Liver (tissue), 10 donors: ENCODE measurements at places on chromosomes 5 and 9. TPM values are rescaled to one million over a fixed set of nuclear protein-coding genes. Genes with fewer than 3 reads are reported as not detected.

The EQTN gene
- 0.14 TPM for total RNA-seq

The PSD2 gene
- 0.05 TPM for total RNA-seq

The CCT5 gene
- total RNA-seq, result 130 TPM

The EGFLAM gene
- 1.8 TPM for total RNA-seq

The FAM193B gene
- total RNA-seq, result 14.3 TPM

The OR1J4 gene
- total RNA-seq, result not detected

DNA sequence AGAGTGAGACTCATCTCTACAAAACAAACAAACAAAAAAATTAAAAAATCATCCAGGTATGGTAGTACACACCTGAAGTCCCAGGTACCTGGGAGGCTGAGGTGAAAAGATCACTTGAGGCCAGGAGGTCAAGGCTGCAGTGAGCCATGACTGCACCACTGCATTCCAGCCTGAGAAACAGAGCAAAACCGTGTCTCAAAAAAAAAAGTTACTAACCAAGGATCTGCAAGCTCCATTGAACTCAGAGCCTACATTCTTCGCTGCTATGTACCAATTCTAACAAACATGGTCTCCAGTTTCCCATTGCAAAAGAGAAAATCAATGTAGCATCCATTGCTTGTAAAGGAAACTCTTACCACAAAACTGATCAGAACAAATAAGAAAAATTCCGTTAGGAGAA lies 33.5 kb downstream of the MTMR12 start:
- DNase-seq, result no peak

- DNase-seq, result no peak
Observed at GRCh38 chr5:122816756-122817155, 28.7 kb upstream of the SNX24 start.

DNA sequence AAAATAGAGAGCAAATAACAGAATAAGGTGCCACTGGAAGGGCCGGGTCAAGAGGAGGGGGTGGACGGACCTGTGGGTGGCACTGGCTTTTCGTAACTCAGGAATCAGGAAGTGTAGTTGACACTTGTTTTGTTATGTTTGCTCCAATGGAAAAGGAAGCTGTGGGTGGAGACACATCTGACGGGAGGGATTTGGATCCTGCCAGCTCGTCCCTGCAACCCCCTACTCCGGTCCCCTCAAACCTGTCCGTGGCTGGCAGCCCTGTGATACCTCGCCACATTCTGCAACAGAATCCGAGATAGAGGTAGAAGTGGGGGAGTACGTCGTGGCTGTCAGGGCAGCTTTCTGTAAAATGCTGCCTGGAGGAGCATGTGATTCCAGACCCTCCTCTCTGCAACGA lies 104.2 kb upstream of the IER5L start:
- no peak for DNase-seq

DNA sequence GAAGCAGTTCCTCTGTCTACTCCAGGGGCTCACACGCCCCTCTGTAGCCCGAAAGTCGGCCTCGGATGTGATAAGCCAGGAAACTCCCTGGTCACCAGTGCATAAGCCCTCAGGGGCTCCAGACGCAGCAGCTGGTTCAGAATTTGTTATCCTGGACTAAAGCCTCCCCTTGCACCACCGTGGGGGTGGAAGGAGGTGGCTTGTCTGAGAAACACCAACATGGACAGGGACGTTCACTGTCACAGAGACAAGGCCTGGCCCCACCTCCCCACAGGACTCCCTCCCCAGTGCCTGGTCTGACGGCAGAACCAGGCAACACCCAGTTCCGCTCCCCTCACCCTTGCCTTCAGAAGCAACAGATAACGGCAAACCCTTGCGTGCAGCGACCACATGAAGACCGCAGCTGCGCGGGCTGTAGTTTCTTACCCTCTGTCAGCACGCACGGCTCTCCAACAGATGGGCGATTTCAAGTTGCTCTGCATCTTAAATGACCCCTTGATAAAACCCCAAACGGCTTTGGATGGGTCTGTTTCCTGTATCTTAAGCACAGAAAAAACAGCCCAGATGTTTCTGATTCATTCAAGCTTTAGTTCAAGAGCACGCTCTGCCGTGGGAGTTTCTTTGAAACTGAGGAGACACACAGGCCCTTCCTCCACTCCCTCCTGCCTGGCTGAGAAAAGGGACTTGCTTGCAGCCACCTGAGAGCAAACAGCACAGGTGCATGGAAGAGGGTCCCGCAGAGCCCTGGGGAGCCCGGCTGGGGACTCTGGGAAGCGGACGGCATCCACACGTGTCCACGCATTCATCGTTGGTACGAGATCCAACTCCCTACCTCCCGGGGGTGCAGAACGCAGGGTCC lies 44.7 kb upstream of the NKD2 start:
- DNase-seq, result peak; percentile 38

DNA sequence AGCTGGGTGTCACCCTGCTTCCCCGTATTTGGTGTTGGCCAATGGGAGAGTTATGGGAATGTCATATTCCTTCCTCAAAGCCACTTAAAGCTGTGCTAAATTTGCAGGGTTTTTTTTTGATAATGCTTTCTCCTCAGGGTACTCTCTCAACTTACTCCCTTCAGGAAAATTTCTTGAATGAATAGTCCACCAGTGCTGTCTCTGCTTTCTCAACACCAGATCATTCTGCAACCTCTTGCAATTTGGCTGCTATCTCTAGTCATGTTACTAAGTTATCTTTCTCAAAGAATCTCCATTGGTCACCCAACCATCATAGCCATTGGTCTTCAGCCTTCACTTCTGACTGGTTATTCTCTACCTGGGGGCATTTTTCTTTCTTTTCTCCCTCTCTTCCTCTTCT lies 13.4 kb upstream of the TNFAIP8 start:
- DNase-seq, result no peak

GRCh38 chr5:76684756-76685519 lies 31.0 kb upstream of the F2R start:
- no peak for DNase-seq

- DNase-seq, result no peak
Observed at GRCh38 chr9:84258371-84258770, 82.2 kb downstream of the SLC28A3 start.

GRCh38 chr5:634191-634590 lies 22.1 kb downstream of the CEP72 start:
- DNase-seq, result no peak

GRCh38 chr9:74589576-74589975 lies 92.4 kb downstream of the RORB start:
- DNase-seq, result no peak

DNA sequence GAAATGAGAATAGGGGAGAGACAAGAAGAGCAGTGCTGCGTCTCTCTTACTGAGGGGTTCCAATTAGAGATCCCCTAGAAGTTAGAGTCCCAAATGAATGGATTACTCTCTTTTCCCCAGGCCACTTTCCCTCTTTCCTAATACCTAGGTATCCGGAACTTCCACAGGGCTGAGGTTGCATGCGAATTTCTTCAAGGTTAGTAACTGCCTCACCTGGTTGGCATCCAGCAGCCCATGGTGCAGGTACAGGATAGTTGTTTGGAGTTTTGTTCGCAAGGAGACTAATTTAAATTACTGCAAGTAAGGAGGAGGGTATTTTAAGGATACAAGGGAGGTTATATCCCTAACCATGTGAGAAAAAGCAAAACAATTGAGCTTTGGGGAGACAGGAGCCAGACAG lies 52.4 kb upstream of the JAK2 start:
- no peak for DNase-seq

DNA sequence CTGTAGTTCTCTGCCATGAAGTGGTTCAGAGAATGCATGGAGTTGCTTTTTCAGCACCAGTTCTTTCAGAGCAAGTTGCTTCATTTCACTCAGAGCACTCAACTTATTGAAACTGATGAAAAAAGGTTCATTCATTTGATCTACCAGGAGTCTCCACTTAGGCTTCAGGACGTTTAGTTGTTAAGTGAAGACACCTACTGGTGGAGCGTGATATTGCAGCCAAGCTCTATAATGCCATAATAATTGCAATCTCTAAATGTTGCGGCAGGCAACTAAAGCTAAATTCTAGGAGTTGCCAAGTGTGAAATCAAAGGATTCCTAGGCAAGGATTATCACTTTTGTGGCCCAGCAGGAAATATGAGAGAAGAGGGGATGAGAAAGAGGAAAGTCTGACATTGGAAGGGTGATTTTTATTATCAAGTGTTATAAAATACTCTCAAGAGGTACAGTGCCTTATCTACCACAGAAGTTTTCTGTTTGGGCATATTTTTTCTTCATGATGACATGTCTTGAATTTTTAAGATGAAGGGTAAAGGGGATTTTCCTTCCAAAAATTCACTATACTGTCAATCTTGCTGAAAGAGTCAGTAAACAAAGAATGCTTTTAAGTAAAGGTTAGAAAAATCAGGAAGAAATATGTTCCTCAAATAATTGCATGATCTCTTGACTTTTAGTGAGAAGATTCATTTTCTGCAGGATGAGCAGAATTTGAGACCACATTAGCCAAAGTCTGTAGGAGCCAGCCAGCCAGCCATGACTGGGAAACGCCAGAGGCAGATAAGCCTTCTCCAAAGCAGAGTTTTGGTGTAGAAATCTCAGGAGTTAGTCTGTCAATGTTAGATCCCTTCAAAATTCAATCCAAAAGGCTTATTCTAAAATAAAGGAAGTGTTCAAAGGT lies 83.4 kb downstream of the SH3PXD2B start:
- DNase-seq, result no peak

DNA sequence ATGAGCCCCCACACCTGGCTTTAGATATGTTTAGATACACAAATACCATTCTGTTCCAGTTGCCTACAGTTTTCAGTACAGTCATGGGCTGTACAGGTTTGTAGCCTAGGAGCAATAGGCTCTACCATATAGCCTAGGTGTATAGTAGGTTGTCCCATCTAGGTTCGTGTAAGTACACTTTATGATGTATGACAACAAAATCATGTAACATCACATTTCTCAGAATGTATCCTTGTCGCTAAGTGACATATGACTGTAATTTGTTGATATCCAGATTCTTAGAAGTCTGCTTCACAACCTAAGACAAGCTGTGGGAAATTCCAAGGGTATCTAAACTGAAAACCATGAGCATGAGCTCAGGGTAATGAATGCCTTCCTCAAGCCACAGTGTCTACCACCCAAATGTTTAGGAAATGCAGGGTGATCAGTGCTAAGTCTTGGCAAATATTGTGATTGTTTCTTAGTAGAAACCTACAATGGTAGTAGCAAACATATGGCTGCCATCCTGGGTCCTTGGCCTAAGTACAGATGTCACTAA lies 8.4 kb downstream of the ECM2 start:
- DNase-seq, result no peak

DNA sequence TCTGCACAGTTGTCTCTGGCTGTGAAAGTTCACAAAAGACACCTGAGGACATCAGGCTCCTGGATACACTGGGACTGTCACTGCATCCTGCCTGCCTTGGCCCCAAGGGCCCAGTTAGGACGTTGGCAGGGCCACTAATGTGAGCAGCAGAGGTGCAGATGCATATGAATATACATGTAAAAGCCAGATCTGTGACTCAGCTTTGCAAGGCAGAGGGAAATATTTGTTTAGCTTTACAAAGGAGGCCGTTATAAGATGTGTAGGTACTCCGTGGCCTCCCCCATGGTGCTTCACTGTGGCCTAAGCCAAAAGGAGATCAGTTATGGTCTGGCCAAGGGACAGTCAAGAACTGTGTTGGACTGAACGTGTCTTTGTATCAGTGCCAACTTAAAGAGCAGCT lies 4.1 kb upstream of the C1QTNF3 start:
- no peak for DNase-seq

DNA sequence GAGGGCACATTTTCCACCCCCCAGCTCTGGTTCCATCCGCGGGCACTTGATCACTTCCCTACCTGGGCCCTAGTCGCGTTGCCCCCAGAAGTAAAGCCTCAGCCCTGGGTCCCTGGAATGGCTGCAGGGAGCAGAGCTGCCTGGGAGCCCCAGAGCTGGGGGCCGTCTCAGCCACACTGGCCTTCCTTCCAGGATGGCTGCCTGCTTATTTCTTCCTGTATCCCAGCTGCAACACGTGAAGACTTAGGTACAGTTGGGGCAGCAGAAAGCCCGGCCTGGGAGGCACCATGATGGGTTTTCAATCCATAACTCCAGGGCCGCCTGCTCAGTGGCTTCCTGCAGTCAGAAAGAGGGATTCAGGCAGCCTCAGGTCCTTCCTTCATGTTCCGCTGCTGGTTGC lies 232.3 kb downstream of the IRX2 start:
- no peak for DNase-seq

DNA sequence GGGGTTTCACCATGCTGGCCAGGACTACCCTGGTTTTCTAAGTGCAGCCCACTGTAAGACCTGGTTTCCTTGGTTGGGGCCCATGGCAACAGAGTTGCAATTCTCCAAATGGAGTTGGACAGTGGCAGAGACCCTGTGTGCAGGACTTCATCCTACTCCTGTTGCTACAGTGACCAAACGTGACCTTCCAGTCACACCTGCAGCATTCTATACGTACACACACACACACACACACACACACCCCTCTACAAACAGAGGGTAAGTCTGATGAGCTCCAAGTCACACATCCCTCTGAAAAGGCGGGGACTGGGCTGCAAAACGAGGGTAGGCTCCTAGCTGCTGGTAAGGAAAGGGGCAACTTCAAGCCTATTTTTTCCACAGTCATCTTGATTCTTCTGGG lies 23.6 kb downstream of the LHFPL2 start:
- no peak for DNase-seq

DNA sequence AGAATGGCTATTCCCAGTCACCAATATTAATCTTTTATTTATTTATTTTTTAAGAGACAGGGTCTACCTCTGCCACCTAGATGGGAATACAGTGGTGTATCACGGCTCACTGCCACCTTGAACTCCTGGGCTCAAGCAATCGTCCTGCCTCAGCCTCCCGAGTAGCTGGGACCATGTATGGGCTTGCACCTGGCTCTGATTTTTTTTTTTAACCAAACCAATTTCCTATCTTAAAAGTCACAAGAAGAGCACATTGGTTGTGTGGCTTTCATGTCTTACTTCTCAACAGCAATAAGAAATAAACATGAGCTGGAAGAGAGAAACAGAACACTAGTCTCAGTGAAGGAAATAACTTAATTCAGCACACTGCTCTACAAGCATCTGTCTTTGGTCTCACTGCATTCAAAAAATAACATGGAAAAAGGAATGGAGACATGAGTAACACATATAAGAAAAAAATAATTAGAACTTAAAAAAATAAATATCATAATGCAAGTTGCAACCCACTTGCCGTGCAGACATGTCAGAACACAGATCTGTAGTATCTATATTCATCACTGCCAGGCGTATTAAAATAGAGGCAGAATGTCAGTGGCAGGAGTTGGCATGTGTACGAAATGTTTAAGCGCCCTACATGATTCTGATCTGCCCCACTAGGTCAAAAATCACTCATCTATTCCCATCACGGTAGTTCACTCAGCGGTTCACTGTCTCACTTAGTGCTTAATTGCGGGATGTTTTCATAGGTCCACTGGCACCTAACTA lies 66.4 kb downstream of the EFNA5 start:
- DNase-seq, result no peak

GRCh38 chr5:170745481-170746071 lies 37.9 kb upstream of the GABRP start:
- no peak for DNase-seq
